ENCODE measurements at places on chromosomes 5 and 9.

GRCh38 chr9:98607152-98607551 is 101.6 kb downstream of the GABBR2 start:
- no peak for DNase-seq

DNA sequence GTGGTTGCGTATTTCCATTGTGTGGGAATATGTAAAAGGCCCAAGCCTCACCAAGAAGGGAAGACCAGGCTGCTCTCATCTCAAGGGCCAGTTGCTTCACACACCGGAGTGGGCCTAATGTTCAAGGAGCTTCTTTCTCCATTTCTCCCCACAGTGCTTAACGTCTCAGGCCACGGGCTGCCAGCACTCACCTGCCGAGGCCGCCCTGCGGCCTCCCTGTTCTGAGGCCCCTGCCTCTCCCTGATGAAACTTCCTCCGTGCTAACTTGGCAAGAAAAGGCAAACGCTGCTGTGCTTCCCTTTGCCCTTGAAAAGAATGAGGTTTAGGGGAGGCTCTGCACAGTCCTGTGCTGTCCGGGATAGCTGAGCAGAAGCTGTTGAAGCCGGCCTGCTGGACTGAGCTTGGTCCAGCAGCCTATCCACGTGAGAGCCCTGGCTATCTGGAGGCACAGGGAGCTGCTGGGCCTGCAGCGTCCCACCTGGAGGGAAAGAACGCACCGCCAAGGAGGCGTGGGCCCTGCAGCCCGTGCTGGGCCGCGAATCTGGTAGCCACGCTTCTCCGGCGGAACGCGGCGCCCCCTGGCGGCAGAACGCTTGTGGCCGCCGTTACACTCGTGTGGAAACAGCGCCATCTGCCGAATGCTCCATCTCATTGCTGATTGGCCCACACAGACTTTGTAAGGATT is 73.5 kb upstream of the PRSS3 start:
- peak; percentile 70 for DNase-seq

- no peak for DNase-seq
These were observed 284.8 kb downstream of the PDE4D start for GRCh38 chr5:59608745-59609144.

DNA sequence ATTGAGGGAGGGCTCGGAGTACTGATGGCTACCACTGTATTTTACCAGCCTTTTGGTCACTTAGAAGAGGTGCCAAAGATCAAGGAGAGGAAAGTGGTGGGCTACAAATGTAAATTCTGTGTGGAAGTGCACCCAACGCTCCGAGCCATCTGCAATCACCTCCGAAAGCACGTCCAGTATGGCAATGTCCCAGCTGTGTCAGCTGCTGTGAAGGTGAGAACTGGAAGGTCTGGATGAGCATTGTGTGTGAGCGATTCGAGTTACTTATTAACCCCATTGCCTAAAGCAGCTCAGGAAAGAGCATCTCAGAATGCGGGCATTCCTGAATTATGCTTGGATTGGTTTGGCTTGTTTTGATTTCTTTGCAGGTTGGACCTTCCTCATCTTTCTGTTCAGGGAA is 67.5 kb downstream of the ZNF462 start:
- no peak for DNase-seq

DNA sequence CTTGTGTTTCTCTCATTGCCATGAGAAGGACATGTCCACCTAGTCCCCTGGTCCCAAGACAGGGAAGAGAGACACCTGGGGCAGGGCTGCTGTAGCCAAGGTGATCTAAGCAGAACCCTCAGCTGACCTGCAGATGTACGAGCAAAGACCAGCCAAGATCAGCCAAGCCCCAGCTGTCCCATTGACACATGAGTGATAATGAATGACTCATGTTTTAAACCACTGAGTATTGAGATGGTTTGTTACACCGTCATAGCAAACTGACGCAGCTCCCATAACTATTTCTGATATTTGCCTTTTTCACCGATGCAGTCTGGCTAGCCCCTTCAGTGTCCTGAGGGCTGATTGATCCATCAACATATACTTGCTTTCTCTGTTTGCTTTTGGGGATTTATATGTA is 6.7 kb downstream of the OR1K1 start:
- no peak for DNase-seq
